AML-193 (cell line): ENCODE measurements at places on chromosomes 3 and 15.

- DNase-seq = no peak
These were observed 63.0 kb downstream of the LINGO1 start for GRCh38 chr15:77569729-77570125.

GRCh38 chr3:55440104-55440708 is 46.9 kb downstream of the WNT5A start:
- no peak for DNase-seq

GRCh38 chr3:105629718-105630117 is 239.1 kb downstream of the CBLB start:
- DNase-seq = no peak

DNA sequence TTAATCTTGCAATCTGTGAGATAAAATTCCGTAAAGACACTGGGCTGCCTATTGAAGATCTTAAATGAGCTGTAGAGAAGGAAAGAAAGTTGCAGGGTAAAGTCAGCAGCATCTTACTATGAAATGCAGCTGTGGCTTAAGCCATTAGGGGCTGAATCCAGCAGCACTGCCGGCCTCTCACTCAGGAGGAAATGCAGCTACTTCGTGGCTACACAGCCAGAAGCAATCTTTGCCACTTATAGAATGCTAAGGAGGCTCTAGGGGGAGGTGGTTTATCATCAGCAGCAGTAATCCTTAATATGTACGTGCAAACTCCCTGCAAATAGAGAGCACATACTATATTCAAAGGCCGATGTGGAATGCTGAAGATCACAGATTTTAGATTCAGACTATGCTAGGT is 19.1 kb upstream of the MCTP2 start:
- no peak for DNase-seq

DNA sequence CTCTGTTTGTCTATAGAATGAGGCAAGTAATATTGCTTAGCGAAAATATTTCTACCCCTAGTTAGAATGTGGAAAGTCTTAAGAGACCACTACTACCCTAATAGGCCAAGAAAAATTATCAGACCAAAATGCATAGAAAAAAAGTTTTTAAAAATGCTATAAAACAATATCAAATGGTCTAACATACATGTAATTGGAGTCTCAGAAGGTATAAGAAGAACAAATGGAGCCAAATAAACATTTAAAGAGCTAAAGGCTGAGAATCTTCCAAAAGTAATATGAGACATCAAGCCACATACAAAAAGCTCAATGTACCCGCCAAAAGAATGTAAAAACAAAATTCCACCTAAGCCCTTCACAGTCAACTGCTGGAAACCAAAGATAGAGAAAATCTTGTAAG is 133.5 kb upstream of the GADL1 start:
- DNase-seq = no peak

- DNase-seq = no peak
These were observed 8.9 kb downstream of the TNFAIP8L3 start for GRCh38 chr15:51085764-51086163.

- DNase-seq = no peak
These were observed 6.9 kb downstream of the ABCF3 start for GRCh38 chr3:184192889-184193288.

GRCh38 chr3:124431331-124431994 is 298.8 kb upstream of the UMPS start:
- DNase-seq = no peak

DNA sequence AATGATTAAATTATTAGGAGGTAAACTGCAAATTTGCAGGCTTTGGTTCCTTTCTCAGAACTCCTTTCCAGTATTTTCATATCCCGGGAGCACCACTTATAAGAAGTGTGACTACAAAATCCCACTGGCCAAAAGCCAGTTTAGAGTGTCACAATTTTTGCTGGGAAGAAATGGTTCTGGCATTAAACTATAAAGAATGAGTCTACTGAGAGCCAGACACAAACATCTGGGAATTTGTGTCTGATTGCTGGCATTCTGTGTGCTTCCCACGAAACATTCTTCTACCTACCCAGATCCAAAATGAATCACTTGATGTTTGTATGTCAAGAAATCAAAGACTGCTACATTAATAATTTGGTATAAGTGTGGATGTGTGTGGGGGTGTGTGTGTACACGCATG is 82.8 kb downstream of the DUT start:
- DNase-seq = no peak

DNA sequence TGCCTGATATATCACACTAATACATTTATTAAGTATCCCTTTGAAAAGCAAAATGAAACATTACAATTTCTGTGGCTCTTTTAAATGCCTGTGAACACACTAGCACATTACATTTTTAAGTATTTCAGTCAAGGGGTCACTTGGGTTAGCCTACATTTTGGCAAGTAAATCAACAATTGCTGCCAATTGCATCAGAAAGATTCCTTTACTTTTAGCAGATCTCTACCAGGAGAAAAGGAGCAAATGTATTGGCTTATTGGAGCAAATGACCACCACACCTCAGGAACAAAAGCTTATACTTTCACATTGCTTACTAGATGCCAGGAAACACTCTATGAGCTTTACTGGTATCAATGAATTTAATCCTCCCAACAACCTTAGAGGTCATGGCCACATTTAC is 947.1 kb downstream of the FHIT start:
- no peak for DNase-seq

DNA sequence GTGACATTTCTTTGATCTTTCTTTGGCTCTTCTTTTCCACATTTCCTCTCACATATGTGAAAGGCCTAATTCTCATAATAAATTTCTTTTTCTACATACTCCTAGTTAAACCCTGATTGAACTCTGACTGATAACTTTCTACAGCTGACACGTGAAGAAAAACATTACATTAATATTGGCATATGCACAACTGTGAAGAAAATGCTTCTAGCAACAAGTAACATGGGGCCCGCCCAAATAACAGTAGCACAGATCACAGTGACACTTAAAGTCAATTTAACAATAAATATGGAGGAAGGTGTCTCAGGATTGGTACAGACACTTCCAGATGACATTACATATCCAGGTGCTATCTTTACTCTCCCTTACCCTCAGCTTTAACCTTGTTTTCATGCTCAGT is 317.6 kb upstream of the ZNF385D start:
- DNase-seq = no peak

- DNase-seq = no peak
These were observed 3.9 kb downstream of the HSPBAP1 start for GRCh38 chr3:122789585-122790273.

- no peak for DNase-seq
These were observed 73.6 kb upstream of the VGLL4 start for GRCh38 chr3:11717301-11717700.

DNA sequence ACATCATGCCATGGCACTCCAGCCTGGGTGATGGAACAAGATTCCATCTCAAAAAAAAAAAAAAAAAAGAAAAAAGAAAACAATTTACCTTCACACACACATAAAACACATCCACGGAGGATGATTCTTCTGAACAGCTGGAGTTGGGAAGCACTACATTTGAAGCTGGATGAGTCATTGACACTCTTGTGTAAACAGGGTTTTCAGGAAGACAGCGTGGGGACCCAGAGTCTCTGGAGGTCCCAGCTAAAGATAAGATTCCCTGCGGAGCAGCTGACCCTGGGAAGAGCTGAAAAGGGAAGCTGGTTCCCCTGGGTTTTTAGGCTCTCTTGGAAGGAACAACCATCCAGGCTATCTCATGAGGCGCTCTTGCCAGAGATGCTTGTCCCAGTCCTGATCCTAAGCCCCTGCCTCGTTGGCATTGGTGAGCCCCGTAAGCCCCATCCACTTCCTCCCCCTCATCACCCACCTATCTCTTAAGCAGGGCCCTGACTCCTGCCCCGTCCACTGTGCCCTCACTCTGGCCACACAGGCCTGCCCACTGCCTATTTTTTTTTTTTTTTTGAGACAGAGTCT is 32.0 kb upstream of the FURIN start:
- no peak for DNase-seq

DNA sequence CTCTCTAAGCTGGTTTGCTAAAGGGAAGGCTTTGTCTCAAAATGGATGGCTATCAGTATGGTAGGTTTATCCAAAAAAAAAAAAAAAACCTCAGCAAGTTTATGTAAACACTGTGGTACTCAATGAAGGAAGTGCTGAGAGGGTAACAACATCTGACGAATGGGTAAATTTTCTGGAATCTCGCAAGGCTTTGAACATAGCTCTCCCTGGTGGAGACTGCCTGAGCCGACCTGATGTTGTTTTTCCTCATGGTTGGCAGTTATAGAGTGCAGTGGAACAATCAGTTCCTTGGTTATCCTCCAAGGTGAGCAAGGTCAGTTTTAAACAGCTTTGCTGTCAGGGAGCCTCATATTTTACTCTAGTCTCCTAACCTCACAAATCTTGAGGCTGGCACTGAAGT is 94.6 kb downstream of the ZPLD1 start:
- no peak for DNase-seq

DNA sequence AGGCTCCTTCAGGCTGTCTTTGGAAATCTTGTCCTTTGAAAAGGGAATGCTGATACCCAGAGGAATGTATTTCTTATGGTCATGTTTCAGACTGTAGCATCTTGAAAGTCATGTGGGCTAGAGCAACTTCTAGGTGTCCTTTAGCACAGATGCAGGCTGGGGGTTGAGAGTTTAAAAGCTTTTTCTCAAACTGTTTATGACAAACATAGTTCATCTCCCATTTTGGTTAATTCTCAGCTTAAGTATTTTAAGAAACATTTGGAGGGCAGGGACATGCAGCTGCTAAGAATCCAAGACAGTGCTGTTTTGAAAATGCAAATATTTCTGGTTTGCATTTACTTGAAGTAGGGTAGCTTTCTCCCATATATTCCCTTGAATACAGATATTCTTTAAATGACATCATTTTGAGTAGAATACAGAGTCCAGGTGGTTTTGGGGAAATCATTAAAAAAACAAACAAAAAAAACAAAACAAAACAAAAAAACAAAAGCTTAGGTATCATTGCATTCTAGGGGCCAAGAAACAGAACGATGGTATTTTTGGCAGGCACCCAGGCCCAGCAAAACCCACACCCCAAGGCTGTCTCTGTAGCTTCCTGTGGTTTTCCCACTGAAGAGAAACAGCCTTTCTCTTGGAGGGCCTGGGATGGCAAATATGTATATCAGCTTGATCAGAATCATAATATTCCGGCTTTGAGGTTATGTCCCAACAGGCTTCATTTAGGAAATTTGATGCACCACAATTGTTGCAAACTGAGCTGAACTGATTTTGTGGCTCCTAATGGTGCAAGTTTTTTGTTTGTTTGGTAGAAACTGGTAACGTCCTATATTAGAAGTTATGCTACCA is 120.0 kb downstream of the ATG7 start:
- no peak for DNase-seq

GRCh38 chr3:160684368-160684740 is 7.4 kb downstream of the ARL14 start:
- DNase-seq = no peak

DNA sequence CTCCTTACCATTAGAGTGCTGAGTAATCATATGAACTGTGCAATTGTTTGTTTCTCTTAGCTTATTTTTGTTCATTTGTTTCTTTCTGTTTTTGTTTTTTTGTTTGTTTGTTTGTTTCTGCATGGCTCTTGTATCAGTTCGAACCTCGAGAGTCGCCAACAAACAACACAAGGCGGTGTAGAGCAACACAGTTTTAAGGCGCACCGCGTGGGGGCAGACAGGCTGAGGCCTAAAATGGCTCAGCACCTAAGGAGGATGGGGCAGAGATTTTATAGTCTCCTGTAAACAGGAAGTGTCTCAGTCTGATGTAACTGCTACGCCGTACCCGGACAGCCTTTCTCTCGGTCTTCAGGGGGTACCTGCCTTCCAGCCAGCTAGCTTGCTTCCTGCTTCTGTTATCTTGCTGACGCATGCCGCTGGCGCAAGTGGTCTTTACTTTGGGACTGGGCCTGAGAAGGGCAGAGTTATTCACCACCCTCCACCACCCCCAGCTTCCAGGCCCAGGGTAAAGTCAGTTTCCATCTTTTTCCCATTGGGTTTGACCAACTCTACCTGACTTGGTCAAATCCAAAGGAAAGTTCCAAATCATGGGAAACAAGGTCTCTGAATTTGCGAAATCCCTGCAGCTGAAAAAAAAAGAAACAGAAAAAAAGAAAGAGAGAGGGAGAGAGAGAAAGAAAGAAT is 25.8 kb upstream of the MFGE8 start:
- DNase-seq = no peak

DNA sequence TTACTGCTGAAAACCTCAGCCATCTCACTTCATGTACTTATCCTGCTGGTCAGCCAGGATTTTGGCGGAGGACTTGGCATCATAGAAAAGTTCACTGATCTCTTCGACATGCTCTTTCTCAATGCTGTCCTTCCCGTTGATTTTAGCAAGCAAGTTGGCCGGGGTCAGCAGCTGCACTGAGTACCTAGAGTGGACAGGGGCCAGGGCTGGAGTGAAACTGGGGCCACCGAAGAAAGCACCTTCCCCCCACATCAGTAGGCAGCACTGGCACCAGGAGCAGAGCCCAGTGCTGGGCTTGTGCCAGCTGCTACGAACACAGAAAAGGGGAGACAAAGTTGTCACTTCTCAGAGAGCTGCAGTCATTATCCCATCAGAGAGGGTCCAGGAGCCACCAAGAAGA is 29.0 kb downstream of the SEC61A1 start:
- no peak for DNase-seq

DNA sequence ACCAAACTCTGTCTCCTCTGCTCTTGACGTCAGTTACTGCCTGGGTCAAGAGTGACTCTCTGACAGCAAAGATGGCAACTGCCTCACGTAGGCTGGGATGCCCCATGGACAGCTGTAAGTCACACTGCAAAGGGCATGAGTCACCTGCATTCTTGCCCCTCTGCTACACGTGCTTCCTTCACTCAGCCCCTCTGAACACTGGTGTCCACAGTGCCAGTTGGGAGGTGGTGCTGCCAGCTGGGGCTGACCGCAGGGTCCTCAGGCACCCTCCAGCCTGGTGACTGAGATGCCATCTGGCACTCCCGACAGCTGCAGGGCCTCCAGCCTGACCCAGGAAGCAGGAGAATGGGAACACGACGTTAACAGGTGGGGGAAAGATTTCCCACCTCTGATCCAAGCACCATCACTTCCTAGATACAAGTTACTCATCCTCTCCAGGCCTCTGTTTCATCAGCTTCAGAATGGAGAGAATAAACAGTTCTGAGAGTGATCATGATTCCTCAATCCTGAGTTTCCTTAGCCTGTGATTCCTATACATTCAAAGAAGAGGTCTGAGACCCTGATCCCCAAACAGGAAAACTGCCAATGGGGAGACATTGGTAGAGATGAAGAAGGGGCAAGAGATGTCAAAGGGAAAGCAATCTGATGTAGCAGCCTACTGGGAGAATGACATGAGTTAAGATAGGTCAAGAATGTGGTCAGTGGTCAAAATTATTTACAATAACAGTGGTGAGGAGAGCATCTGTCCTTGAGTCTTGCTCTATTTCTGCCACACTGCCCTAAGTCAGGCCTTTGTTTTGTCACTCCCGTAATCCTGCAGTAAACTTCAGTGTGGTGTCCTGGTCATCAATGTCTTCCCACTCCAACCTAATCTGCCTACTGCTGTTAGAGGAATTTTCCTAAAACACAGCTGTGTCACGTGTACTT is 86.1 kb upstream of the BCL6 start:
- no peak for DNase-seq

GRCh38 chr15:58444056-58444455 is 12.3 kb downstream of the LIPC start:
- DNase-seq = no peak

- no peak for DNase-seq
These were observed 19.5 kb upstream of the CXCR6 start for GRCh38 chr3:45923755-45924154.
